ENCODE measurements at places on chromosomes 5 and 9.

DNA sequence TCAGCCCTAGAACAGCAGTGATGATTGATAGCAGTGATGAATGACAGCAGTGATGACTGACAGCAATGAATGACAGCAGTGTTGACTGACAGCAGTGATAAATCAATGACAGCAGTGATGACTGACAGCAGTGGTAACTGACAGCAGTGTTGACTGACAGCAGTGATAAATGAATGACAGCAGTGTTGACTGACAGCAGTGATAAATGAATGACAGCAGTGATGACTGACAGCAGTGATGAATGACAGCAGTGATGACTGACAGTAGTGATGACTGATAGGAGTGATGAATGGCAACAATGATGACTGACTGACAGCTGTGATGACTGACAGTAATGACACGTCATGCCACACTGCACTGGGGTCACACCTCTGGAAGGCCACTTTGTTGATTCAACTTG lies 106.8 kb downstream of the ENTREP1 start:
- DNase-seq = no peak

GRCh38 chr5:145912019-145912418 lies 24.4 kb upstream of the SH3RF2 start:
- no peak for DNase-seq

DNA sequence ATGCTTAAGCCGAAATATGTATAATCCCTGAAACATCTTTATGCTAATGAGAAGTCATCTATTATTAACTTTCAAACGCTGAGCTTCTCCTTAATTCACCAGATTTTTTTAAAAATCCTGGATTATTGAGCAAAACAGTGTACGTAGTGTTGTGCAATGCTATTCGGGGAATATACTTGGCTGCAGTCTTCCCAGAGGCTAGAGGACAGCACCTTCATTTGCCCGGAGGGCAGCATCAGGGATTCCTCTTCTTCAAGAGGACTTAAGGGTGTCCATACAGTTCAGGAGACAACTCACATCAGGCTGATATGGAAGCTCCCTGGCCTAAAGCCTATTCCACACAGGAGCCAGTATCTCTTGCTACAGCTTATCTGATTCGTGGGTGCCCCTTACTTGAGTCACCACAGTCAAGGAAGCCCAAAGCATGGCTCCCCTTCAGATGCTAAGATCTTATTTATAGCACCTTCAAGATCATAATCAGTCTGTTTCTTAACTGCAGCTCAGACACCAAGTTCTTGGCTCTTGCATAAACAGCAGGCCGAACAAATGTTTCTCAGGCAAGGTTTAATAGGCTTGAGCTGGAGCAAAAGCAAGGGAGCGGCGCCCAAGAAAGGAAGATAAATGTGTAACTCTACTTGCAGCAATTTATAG lies 29.4 kb downstream of the NUTM2F start:
- DNase-seq = no peak

DNA sequence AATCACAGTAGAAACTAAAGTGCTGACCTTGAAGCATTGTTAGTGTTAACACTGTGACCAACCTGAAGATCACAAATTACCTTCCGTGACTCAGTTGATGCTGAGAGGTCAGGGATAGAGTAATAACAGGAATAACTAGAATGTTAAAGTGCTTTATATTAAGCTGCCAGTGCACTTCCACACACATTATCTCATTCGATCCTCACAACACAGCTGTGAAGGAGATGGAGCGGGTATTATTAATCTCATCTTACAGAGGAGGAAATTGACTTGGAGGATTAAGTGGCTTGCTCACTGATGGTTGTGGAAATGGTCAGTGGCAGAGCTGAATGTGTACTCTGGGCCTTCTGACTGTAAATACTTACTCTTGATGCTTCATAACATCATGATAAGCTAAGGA lies 252.5 kb upstream of the DMRT1 start:
- DNase-seq = no peak

- DNase-seq = no peak
Measured at GRCh38 chr5:120293796-120294195, 170.3 kb upstream of the PRR16 start.

DNA sequence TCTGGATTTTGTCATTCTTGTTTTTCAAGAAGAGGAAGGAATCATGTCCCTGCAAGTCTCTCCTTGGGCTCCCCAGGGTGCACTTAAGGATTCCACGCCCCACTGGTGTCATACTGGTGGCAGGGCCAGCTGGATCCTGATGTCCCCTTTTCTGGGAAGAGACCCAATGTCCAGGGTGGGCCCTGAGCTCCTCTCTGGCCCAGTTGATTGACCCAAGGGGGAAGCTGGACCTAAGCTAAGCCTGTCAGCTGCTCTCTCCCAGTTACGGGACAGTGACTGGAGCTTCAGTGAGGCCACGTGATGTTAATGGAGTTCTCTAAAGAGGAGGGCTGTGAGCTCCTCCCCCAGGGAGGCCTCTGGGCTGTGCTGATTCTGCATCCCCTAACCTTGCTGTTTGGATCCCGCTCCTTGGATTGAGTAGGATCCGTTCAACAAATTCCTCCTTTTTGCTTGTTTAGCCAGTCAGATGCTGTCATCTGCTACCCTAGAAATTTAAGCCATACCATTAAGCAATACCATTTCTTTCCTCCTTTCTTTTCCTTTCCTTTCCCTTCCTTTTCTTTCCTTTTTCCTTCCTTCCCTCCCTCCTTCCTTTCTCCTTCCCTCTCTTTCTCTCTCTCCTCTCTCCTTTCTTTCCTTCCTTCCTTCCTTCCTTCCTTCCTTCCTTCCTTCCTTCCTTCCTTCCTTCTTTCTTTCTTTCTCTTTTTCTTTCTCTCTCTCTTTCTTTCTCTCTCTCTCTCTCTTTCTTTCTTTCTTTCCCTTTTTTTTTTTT lies 17.2 kb downstream of the NKX2-5 start:
- no peak for DNase-seq

- DNase-seq = no peak
Measured at GRCh38 chr5:167453246-167454030, 838.0 kb upstream of the WWC1 start.

DNA sequence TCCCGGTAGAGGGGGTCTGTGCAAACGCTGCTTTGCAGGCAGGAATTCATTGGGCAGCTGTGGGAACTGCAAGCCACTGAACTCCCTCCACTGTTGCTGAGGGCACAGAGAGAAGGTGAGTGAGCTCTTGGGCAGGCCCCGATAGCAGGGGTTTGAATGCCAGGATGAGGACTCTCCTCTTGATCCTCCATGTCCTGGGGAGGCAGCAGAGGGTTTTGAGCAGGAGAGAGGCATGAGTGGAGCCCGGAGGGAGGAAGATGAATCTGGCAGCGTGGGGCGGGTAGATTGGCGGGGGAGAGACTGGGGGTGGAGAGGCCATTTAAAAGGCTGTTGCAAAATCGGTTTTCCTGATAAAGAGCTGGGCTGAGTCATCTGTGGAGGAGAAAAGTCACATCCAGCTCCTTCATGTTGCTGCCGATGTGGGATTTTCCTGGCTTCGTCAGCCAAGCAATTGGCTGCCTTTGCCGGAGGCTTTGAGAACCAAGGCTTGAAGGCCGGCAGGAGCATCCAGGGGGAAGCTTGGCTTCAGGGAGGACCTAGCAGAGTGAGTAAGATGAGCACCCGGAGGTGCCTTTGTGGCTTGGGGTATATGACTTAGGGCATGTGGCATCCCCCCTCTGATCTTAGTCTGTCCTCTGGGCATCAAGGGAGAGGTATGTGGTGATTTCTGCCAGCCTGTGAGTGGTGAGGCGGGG lies at the start of gene SYNPO:
Gene SYNPO, plus strand, starts transcription at position 350 of the 695 bp plus-strand sequence. CDS start 7,616 bp downstream, outside the sequence.
- DNase-seq = no peak

- DNase-seq = no peak
Measured at GRCh38 chr5:36301858-36302603, at the start of gene RANBP3L. Gene RANBP3L, minus strand, starts transcription at chr5:36301902. Its CDS starts 486 bp downstream, at chr5:36301416.

DNA sequence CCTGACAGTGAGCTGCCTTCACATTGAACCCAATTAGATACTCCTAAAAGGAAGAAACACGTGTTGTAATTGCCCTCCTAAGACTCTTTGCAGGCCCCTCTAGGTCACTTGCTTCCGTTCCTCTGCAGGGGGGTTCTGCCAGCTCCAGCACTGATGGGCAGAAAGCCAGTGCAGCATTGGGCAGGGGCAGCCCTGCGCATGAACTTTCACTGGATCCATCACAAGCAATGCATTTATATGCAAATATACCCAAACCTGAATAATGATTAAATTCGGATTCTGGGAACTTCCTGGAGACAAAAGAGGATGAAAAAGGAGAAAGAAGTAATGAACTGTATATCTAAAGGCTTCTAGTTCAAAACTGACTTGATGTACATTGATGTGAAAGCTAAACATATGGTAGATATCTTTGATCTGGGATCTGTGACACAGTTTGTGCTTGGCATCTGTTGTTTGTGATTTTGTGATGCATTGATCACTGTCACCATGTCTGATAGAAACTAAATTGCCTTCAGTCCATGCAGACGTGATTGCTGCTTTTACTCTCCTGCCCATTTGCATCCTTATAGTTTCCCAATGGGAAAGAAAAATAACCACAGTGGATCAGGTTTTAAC lies 313.4 kb downstream of the DEPDC1B start:
- no peak for DNase-seq

- no peak for DNase-seq
Measured at GRCh38 chr5:176410486-176411180, 5.7 kb downstream of the CLTB start.

GRCh38 chr5:121915765-121916164 lies 46.0 kb upstream of the SRFBP1 start:
- DNase-seq = no peak

GRCh38 chr9:85554349-85554748 lies 187.4 kb downstream of the AGTPBP1 start:
- DNase-seq = no peak

DNA sequence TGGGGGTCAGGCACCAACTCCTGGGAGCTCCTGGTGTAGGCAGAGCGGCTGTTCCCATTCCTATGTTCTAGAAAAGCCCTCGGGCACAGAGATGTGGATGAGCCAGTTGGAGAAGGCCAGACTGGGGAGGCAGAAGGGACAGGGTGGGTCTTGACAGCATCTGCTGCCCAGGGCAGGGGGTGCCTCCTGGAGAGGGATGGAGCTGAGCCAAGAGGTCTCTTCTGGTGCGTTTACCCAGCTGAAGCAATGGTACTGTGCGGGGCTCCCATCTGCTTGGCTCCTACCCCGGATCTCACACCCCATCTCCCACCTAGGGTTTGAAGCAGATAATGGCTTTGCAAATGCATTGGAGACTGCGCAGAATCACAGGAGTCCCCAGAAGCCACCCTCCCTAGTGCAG lies 41.3 kb downstream of the SHB start:
- DNase-seq = no peak

GRCh38 chr9:115740986-115741385 lies 412.6 kb upstream of the PAPPA start:
- DNase-seq = no peak

DNA sequence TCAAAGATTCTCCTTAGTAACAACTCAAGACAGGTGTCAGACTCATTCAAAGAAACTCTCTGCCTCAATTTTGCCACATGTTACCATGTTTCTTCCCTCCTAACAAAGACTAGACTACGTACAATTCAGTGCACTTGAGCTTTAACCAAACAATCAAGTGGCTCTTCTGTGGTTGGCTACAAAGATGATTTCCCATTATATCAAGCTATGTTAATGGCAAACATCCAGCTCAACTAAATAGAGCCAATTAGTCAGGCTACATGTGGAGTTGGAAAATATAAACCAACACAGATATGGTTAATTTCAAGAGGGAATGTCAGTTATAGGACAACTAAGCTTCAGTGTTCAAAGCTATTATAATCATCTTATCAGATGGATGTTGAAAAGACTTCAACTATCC lies 29.2 kb upstream of the ADRA1B start:
- no peak for DNase-seq

GRCh38 chr5:112930082-112930344 lies 8.0 kb upstream of the REEP5 start:
- no peak for DNase-seq

GRCh38 chr5:126376443-126376842 lies 46.8 kb upstream of the GRAMD2B start:
- no peak for DNase-seq

DNA sequence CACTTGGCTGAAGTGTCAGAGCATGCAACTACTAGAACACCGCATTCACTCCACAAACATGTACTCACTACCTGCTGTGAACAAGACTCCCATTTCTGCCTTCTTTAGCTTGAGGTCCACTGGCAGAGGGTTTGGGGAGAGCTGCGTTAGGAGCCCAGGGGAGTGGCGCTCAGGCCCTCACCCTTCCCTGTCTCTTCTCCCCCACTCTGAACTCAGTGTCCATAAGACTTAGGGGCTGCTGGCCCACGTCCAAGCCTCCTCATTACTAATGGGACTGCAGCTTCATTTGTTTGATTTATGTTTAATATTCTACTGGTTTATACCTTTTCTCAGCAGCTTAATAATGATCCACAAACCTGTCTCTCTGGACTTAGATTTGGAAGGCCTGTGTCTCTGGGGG lies 70.9 kb downstream of the HSPA4 start:
- DNase-seq = no peak

DNA sequence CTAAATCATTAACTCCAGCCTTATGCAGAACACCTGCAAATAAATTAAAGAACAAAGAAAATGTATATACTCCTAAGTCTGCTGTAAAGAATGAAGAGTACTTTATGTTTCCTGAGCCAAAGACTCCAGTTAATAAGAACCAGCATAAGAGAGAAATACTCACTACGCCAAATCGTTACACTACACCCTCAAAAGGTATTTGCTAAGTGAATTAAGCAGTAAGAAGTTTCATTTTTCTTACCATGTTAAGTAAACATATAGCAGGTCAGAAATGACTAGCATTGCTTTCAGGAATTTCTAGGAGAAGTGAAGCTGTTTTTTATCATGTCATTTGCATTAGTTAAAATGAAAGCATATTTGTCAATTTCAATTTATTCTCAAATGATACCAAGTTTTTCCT lies 92.7 kb downstream of the MELK start:
- DNase-seq = no peak

DNA sequence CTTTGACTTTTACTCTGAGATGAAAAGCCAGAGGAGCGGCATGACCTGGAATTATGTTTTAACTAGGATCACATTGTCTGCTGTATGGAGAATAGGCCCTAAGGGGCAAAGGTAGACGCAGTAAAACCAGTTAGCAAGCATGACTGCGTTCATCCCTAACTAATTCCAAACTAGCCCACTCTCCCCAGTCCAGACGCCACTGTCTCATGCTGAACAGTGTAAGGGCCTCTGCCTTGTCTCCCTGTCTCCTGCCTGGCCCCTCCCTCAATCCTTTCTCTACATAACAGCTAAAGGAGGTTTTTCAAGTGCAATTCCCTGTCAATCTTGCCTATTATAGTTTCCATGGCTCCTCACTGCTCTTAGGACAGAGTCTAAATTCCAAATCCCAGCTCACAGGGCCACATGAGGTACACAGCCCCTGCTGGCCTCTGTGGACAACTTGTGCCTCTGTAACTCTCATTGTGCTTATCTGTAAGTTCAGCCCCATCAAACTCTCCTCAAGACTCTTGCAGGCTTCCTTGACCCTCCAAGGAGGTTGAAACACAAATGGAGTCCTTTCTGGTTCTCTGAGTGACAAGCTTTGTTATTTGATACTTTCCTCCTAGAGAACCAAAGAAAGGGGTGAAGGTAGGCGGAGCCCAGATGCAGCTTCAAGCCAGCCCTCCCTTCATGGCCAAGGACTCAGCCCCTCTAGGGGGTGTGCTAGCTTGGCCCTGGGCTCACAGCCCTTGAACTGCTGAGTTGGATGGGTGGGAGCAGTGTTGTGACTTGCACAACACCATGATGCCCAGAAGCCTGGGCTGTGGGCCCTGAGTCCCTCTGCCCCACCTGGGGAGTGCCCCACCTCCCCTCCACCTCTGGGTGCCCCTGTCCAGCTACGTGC lies 16.0 kb upstream of the SLC22A4 start:
- no peak for DNase-seq

Measured in CD4-positive, alpha-beta T cell treated with Interleukin-15 for 1 hour (primary cell).